DMS79 treated with DMSO at 0.1 percent for 48 hours (cell line): ENCODE measurements at places on chromosomes 6 and 20.
A peak's percentile ranks its signal among the peaks of the same experiment; 100 is the strongest.

DNA sequence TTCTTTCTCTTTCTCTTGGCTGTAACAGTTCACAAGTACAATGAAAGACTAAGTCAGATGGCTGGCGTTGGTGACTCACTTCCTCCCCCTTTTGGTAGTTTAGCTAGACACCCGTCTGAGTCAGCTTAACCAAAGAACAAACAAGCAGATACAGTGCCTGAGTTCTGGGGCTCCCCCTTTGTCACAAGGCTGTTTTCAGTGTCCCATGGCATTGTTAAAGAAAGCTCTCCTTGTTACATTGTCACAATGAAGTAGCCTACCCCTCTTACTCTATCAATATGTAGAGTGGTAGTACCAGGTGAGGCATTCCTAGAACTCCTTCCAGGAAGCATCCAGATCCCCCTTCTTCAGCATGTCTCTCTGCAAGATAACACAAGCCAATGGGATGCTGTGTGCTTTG lies 38.6 kb downstream of the KIAA0408 start:
- DNase-seq: peak; percentile 56

DNA sequence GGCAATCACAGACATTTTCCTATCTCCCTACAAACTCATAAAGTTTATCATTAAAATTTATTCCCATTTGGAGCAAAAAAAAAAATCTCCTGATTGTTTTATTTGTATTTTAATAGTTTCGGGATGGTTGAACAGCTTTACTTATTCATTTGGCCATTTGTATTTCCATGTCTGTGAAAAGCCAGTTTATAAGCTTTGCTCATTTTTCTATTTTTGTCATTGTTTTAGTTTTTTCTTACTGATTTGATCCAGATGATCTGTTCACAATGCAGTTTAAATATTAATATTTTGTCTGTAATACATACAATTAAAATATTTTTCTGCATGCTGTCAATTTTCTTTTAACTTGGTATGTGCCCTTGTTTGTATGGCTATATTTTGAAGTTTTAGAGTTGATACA lies 65.2 kb upstream of the CCN2 start:
- no peak for DNase-seq

DNA sequence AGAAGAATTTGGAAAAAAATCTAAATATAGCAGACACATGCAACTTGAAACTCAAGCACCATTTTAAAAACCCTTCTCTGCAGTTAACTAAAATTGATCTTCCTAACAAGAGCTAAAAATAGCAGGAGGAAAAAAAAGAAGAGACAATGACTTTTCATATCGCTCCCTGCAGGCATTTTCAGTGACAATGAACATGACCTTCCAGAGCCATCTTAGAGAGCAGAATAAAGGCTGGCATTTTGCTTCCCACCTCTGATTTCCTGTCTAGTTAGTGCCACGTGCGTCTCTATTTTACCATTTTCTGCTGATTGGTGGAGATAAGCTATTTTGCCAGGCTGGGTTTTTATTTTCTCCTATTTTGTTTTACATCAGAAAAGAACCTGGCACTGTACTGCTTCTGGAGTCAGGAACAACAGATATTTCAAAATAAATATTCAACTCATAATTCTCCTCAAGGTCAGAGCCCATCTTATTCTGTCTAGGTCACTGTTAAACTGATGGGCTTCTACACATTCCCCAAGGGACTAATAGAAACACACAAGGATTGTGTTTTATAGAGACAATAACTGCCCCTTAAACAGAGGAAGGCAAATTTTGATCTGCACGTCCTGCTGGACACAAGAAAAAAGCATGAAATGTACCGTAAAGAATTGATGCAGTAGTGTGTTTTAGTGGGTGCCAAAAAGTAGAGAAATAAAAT lies 70.2 kb upstream of the ENPP5 start:
- DNase-seq: no peak

DNA sequence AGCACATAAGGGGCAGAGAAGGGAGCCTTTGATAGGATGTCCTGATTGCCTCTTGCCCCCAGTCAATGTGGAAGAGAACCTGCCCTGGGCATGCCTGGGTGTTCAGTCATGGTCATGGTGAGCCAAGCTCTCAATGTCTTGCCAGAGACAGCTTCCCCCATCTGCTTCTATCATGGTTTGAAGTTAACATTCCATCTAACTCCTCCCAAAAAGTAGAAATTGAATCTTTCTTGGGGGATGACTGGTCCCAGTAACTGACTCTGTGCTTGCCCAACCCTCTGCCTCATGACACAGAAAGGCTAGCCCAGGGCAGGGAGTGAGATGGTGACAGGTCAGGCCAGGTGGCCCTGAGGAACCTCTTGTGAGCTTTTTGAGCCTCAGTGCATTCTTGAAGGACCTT lies 60.1 kb downstream of the ADTRP start:
- DNase-seq: no peak

- DNase-seq: no peak
Measured at GRCh38 chr6:33128318-33128717, 52.5 kb downstream of the HLA-DPB1 start.

- no peak for DNase-seq
Measured at GRCh38 chr6:163729127-163729872, 314.8 kb downstream of the QKI start.

GRCh38 chr6:149820506-149820905 lies 43.7 kb downstream of the LRP11 start:
- DNase-seq: no peak

DNA sequence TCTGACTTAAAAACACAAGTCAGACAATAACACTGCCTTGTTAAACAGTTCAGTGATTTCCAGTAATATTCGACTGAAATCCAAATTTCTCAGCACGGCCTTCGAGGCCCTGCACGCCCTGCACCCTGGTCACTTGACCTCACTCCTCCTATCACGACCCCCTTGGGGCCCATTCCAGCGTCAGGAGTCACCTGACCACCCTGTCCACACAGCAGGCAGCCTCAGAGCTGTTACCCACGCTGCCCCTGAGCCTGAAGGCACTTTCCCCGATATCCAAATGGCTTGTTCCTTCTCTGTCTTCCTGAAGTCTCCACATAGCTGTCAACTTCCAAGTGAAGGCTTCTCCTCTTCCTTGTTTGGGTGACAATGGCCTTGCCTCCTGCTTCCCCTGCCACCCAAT lies 33.1 kb upstream of the SMOC2 start:
- no peak for DNase-seq

DNA sequence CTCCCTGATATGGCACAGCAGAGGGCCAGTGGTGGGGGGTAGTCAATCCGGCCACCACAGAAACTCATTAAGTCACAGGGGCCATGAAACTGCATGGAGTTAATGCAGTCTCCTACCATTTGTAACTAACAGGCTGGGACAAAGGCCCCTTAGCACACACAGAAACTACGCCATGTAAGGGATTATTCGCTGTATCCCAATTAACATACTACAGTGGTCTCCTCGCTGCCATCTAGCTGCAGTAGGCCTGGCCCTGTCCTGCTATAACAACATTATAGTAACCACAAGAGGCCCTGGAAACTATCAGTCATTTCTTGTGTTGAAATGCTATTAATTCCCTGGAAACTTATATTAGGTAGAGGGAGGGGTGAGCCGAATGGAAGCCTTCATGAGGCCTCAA lies 72.3 kb upstream of the CCN2 start:
- no peak for DNase-seq

GRCh38 chr6:167098825-167099225 lies 24.1 kb upstream of the CCR6 start:
- no peak for DNase-seq

- no peak for DNase-seq
Measured at GRCh38 chr20:20549704-20550103, 162.7 kb downstream of the RALGAPA2 start.

- DNase-seq: no peak
Measured at GRCh38 chr6:146194434-146194833, 165.6 kb downstream of the GRM1 start.
